ENCODE measurements at places on chromosomes 12 and 14.

GRCh38 chr12:71399197-71399596 is 40.4 kb upstream of the LGR5 start:
- DNase-seq = no peak

DNA sequence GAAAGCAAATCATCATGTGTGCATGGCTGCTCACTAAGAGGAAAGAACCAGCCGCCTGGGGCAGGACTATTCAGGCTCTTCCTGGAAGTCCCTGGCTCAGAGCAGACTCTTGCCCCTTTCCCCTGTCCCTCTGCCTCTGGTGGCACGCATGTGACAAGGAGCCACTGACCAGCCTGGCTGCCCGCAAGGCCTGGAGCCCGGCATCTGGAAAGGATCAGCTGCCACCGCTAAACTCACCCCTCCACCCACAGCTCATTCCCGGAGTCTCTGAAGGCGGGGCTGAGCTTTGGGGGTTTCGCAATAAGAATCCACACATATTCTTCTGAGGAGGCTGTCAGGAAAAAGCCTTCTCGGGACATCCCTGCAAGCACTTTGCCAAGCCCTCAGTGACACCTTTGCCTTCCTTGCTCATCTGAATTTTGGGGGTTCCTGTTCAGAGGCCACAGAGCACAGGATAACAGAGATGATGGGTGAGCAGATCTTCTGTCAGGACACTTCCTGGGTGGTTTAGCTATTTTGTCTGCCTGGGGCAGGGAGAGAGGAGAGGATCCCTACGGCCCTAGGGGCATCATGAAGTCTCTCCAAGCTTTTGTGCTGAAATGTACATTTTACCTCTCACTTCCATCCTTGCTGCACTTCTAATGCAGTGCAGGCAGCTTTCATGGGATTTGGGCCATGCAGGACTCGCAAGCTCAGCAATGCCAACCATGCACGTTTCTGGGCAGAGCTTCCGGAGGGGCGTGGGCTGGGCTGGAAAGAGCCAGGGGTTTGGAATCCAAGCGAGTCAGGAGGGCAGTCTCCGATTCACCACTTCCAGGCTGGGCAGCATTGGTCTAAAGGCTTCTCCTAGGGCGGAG is 124.8 kb upstream of the MAP1LC3B2 start:
- no peak for DNase-seq

- DNase-seq = no peak
These were observed 4.5 kb downstream of the HOXC10 start for GRCh38 chr12:53989227-53990113.

DNA sequence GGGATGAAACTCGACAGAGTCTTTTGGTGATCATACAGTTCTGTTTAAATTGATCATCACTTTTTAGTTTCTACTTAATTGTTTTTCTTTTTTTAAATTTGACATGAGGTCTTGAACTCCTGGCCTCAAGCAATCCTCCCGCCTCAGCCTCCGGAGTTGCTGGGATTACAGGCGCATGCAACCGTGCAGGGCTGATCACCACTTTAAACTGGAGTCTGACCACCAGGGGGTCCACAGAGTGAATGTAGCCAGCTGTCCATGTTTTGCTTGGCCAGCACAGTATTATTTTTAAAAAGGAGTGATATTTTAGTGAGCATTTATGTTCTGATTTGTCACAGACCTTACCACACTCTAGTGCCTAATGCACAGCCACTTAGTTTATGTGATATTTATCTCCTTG is 10.7 kb downstream of the DAAM1 start:
- no peak for DNase-seq

DNA sequence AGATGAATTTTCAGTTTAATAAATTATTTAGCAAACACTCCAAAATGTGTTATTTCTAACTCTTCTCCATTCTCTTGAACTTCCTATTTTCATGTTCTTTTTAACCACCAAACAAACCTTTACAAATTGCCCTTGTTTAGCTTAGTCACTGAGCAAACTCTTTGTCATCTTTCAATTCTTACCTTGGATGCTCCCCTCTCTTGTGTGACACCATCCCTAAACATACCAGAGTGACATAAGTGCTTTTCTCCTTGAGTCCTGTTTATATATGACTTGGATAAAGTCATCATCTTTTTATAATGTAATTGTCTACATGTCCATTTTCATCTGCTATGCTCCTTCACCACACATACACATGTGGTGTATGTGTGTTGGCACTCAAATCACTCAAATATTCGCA is 3.4 kb upstream of the TMEM19 start:
- no peak for DNase-seq

GRCh38 chr12:43097471-43097870 is 454.5 kb downstream of the ADAMTS20 start:
- DNase-seq = no peak

- peak; percentile 5 for DNase-seq
These were observed 153.2 kb upstream of the DDHD1 start for GRCh38 chr14:53306267-53306721.

- DNase-seq = no peak
These were observed 16.3 kb upstream of the BDKRB1 start for GRCh38 chr14:96239711-96240141.

DNA sequence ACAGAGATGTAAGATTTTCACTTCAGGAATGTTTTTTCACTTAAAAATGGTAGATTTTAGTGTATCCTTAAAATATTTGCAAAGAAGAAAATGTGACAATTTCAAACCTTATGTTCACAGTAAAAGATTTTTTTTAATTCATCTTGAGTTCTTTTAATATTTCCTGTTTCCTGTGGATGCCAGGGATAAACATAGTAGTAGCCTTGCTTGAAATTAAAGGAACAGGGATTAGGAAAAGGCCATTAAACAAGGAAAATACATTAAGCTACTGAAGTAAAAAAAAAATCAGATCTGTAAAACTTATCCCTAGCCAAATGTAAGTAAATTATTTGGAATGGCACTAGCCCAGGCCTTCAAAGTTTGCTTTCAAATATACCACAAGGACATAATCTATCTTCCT is 138.1 kb upstream of the AEBP2 start:
- DNase-seq = no peak

- DNase-seq = no peak
These were observed 40.8 kb upstream of the DCD start for GRCh38 chr12:54689034-54689372.

- no peak for DNase-seq
These were observed 78.5 kb upstream of the CSRP2 start for GRCh38 chr12:76957301-76957700.

DNA sequence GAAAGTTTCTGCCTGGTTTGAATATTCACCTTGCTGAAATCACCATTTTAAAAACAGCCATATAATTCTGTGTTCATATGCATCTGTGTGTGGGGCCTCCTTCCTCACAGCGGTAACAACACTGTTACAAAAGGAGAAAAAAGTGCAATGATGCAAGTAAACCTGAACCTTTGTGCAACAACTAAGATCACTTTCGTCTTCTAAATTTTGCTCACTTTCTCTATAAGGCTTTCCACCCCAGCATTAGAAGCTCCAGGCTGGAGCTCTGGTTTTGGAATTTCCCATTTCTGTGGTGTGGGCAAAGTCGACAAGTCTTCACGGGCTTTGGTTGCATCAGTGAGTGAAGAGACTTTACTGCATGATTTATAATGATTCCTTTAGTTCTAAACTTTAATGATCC is 18.4 kb downstream of the FGD6 start:
- DNase-seq = no peak

DNA sequence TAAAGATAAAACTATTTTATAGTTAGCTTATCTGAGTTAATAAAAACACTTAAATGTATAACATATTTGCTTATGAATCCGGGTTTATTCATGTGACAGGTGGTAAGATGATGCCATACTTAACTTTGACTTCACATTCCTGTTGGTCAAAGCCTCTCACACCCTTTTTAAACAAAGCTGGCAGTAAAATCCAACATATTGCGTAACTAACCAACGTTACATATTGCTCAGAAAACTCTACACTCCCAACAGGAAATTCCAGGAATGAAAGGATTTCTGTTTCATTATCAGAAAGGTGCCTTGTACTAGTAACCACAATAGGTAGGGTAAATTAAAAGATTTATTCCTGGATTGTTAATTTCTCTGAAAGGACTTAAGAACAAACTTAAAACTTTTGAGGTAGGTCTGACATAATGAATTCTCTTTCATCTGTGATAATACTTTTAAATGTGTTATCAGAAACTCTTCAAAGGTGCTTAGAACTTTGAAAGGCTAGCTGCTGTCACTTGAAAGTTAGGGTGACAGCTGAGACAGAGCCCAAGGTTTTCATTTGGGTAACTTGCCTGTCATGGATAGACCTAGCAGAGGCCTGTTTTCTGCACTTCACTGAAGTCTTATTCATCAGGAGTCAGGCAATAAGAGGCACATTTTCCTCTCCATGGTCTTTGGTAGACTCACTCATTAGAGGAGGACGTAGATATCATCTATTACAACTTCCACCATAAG is 23.8 kb upstream of the CATSPERB start:
- no peak for DNase-seq

DNA sequence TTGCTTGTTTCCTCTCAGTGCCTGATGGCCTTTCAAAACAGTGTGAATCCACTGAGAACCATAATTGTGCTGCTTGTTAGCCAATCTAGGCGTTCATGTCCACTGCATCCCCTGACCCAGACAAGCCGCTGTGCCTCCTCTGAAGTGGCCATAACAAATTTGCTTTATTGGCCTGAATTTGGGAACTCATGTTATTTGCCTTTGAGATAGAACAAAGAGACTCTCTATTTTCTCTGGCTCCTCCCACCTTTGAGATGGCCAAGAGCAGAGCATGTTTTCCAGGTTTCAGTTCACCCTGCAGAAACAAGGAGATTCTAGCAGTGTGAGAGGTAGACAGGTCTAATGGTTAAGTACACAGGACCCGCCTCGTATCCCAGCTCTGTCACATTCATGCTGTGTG is 723.9 kb downstream of the MED13L start:
- DNase-seq = no peak

DNA sequence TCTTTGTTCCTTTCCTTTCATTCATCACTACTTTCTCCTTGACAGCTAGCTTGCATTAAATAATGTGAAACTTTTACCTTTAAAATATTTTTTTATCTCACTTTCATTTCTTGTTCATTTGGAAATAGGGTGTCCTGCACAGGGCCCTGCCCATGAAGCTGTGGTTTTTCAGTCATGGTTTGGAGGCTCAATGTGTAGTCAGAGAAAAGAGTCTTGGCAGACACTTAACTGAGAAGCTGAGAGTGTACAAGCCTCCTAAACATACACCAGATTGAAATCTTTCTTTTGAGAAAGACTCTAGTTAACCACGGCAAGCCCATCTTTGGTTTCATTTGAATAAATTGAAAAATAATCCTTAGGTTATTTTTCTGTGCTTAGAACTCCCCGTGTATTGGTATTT is 74.2 kb downstream of the KICS2 start:
- DNase-seq = no peak

DNA sequence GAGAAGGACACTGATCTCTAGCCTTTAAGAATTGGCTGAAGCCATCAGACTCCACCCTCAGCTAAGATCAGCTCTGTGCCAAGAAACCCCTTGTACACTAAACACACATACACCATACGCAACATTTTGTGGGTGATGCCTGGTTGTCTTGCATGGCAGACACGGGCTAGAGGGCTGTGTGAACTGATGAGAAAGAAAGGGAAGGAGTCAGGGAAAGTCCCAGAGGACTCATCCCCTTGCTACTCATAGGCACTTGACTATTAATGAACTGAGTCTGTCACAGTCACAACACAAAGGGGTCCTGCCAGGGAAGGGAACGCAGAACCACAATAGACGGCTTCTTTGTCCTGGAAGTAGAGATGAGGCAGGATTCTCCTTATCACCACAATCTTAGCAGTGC is 80.8 kb downstream of the EMP1 start:
- DNase-seq = no peak

DNA sequence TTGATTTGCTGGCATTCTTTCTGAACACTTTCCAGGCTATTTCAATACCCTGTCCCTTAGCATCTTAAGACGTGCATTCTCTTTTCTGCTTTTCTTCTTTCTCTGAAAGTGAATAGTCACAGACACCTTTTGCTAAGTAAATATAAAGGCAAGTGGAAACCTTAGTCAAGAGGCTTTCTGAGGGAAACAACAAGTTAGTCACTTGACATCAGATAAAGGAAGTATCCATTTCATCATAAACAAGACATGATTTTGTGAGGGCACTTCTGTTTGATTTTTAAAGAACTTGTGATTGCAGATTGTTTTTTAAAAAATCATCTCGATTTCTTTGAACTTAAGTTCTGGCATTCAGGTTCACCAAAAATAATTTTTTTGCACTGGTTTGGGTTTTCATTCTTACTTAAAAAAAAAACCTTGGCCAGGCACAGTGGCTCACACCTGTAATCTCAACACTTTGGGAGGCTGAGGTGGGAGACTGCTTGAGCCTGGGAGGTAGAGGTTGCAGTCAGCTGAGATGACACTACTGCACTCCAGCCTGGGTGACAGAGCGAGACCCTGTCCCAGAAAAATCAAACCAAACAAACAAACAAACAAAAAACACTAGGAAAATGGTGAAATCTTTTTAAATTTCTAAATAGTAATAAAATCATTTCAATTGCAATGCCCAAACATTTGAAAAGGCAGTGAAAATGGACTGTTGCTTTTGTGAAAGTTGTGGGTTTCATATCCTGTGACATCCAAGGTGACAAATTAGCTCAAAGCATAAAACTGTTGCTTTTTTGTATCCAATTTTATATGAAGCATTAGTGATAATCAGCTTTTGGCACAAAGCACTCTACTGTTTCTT is 8.3 kb upstream of the KLHL42 start:
- DNase-seq = no peak

DNA sequence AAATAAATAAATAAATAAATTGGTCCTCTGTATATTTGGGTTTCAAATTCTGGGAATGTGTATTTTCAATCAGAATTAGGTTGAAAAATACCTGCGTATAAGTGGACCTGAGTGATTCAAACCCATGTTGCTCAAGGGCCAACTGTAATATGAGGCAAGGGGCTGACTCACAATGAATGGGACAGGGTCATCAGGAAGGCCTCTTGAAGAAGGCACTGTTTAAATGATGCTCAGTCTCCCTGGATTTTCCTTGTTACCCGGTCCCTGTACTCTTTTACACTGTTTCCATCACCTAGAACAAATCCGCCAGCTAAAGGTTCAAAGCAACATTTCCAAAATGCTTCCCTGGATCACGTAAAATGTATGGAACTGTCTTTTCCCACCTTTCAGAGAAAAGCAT is 3.8 kb downstream of the PSMB5 start:
- no peak for DNase-seq

DNA sequence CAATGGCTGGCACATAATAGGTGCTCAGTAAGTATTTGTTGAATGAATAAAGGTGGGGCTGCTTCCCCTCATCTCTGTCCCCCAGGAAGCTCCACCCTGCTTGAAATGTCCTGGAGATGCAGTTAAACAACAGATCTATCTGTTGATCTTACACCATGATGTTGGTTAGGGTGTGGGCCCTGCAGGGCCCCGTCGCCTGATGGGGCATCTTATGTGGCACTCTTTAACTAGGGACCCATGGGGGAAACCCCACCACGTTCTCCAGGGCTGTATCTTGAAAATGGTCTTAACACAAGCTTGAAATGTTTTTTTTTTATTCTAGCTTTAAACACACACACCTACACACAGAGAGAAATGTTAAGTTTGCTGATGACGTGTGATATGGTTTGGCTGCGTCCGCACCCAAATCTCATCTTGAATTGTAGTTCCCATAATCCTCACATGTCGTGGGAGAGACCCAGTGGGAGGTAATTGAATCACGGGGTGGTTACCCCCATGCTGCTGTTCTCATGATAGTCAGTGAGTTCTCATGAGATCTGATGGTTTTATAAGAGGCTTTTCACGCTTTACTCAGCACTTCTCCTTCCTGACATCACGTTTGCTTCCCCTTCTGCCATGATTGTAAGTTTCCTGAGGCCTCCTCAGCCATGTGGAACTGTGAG is 741.7 kb downstream of the VRK1 start:
- DNase-seq = no peak

- no peak for DNase-seq
These were observed 1.0 kb downstream of the NCOR2 start for GRCh38 chr12:124566161-124566996.

- no peak for DNase-seq
These were observed 2.3 kb downstream of the ISCU start for GRCh38 chr12:108564724-108565123.
